NCI-H524 treated with DMSO at 0.1 percent for 48 hours (cell line): ENCODE measurements at places on chromosomes 5 and 9.
A peak's percentile ranks its signal among the peaks of the same experiment; 100 is the strongest.

DNA sequence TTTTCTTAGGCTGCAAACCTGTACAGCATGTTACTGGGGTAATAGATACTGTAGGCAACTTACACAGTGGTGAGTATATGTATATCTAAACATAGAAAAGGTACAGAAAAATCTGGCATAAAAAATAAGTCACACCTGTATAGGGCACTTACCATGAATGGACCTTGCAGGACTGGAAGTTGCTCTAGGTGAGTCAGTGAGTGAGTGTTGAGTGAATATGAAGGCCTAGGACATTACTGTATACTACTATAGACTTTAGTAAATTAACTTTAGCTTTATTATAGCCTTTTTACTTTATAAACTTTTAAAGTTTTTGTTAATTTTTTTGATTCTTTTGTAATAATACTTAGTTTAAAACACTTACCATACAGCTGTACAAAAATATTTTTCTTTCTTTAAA, 51.3 kb downstream of the DENND4C start:
- no peak for DNase-seq

- DNase-seq = no peak
These were observed 1448.9 kb upstream of the CDH6 start for GRCh38 chr5:29744618-29745017.

DNA sequence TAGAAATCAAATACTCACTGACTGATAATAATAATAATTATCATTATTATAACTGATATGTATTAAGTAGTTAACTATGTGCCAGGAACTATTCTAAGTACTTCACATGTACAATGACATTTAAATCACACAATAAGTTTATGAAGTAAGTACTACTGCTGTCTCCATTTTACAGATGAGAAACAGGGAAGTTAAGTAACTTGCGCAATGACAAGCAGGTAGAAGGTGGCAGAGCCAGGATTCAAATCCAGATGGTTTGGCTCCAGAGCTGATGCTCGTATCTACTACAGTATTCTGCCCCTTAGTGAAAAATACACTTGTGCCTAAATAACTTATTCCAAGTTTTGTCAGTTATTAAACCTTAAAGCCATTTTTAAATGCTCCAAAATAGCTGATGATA, 217.3 kb downstream of the FBXL17 start:
- no peak for DNase-seq

- DNase-seq = no peak
These were observed 116.0 kb downstream of the TRPM6 start for GRCh38 chr9:74771672-74772071.

DNA sequence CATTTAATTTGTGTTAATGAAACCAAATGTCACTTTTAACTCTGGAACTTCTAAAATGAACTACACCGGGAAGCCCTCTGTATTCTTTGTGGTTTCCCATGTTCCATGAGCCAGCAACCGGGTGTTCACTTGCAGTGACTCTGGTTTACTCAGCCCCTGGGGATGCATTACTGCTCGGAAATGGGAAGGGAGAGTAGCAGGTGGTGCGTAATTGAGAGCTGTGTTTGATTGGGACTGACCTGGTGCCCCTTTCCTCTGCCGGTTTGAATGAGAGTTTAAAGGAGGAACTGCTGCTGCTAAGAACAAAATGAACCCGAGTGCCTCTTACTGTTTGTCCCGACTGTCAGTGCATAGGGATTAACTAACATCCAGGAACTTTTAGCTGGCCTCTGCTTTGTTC, 100.1 kb upstream of the DHFR start:
- DNase-seq = peak; percentile 81
